T-helper 9 cell (primary cell): ENCODE measurements at places on chromosomes 1 and 21.

GRCh38 chr1:53579221-53580008 lies 120.2 kb downstream of the DMRTB1 start:
- no peak for DNase-seq

DNA sequence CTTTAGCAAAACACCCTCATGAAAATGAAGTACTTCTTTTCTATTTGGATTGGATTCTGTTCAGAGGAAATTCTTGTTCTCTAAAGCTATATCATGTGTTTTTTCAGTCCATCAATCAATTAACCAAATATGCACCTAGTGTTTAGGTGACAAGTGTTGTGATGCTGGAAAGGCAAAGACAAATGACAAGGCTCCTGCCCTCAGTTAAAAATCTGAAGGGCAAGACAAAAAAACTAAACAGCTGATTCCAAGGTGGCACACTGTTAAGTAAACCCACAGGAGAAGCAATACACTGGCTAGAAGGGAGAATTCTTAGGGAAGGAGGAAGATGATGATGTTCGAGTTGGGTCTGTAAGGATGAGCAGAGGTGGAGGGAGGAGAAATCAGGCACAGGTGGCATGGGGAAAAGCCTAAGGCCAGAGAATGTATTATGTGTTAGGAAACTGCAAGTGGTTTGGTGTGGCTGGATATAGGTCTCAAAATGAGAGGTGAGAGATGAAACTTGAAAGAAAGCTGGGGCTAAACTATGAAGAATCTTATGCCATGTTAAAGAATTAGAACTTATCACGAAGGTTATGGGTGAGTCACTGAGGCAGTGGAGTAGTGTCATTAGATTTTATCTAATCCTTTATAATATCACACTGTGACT lies 51.8 kb upstream of the GFI1 start:
- no peak for DNase-seq

DNA sequence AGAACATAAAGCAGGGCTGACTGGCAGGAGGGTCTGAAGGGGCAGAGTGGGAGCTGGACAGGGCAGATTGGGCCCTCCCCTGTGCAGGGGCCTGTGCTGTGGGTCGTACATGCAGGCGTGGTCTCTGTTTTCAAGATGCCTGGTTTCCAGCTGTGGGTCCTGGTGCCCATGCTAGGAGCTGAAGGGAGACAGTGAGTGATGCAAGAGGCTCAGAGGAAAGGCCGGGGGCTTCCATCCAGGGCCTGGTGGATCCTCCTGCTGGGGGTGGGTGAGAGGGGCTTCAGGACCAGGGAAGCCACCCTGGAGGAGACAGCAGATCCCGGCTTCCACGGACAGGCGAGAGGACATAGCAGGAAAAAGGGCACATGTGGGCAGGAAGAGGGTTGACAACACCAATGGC lies 349.0 kb upstream of the VAMP3 start:
- DNase-seq: no peak

DNA sequence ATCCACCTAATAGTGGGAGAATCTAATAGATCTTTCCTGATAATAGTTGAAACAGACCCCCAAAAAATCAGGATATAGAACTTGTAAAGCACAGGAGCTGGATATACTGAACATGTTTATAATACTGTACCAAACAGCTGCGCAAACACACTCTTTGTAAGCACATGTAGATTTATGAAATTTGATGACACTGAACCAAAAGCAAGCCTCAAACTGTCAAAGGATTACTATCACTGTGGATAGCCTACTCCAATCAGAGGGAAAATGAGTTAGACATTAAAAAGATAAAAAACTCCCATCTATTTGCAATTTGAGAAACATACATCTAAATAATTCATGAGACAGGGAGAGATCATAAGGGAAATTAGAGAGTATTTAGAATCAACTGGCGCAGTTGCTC lies 26.1 kb downstream of the RCAN3 start:
- no peak for DNase-seq

GRCh38 chr1:59108481-59109317 lies 188.2 kb upstream of the FGGY start:
- no peak for DNase-seq

GRCh38 chr1:214997685-214998084 lies 84.9 kb upstream of the KCNK2 start:
- DNase-seq: no peak

DNA sequence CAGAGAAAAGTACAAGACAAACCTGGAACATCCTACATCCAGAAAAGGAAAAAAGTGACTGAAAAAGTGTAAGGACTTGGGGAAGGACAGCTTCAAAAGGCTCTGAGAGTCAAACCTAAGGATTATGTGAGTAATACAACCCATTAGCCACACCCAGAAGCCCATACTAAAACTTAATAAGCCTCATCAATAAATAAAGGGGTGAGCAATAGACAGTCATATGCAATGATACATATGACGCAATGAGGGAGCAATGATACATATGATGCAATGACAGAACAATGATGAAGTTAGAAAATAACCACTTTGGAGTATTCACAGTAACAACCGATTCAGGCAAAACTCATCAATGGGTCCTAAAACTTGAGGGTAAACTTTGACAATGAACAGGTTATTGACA lies 50.1 kb downstream of the BRWD1 start:
- DNase-seq: no peak

DNA sequence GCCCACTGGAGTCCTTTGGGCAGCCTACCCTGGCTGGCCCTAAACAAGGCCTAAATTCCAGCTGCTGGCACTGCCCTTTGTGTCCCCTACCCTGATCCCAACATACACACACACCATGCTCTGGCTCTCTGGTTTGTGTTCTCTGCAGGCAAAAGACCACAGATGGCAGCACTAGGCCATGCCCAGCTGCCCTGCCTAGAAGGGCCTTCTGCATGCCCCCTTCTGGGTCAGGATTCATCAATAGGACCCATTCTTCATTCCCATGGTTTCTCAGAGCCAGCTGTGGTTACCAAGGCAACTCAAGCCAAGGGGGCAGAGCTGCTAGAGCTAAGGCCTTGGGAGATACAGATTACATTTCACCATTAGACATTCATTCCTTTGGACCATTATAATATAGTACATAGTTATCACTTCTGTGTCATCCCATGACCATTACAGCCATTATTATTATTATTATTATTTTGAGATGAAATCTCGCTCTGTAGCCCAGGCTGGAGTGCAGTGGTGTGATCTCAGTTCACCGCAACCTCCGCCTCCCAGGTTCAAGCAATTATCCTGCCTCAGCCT lies 17.5 kb downstream of the ASAP3 start:
- DNase-seq: no peak

DNA sequence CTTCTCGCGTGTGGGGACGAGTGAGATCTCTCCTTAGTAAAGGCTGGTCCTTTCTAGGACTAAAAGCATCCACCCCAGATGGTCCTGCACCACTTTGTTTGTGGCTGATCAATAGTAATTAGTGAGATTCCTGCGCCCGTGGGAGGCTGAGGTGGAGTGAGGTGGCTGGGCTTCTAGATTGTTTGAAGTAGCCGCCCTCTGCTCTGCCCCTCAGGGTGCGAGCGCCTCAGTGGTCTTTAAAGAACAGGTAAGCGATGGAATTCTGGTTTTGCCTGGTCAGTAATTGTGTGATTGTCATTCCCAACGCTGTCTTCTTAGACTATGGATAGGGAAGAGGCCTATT lies 20.7 kb downstream of the PEX14 start:
- DNase-seq: no peak

DNA sequence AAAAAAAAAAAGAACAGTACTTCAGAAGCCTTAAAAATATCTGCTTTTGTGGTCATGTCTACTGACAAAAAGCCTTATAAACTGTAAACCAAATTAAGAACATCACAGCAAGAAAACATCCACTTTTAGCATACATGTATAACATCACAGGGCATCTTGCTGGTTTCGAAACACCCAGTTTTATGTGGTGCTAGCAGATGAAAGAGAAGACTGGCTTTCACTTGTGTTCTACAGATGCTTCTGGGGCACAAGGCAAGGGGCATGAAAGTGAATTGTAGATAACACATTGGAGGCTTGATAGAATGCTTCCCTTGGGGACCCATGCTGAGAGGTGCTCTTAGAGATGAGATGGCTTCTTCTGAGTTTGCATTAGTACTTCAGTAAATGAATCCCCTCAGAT lies 543.7 kb upstream of the PKN2 start:
- DNase-seq: no peak

DNA sequence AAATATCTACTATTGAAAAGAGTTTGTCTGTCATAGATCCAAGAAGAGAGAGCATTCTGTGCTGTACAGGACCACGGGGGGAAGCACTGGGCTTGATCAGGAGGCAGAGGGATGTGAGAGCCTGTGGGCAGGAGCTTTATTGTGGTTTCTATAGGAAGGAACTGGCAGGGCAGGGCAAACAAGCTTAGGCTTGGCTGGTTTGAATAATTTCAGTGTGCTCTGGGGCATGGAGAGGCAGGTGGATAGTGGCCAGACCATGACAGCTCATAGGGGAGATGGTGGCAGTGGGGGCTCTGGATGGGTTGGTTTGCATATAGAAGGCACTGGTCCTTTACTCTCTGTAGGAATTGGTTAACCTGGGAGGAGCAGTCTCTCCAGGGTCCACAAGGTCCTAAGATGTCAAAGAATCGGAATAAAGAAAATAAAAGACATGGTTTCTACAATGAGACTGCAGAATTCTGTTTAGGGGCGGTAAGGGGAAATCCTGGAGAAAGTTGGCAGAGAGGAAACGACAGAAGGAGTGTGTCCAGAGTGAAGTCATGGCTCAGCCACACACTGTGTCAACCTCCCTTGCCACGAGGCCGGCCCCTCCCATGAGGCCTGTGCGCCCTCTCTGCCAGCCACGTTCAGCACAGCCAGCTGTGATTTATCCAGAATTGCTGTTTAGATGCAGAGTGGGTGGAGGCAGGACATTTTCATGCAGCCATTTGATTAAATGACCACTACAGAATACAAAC lies 81.7 kb upstream of the PGBD5 start:
- no peak for DNase-seq

DNA sequence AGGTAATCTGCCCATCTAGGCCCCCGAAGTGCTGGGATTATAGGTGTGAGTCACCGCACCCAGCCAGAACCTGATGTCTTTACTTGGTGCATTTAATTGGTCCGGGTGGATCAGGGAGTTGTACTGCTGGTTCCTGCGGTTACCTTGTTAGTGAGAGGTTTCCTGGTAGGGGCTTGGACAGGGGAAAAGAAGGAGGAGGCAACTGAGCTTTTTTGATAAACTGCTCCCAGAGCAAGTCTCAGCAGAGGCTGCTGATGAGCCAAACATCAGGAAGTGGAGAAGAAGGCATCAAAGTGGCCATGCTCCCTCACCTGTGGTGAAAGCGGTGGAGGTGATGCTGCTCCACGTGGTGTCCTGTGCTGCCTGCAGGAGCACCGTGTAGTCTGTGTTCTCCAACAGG lies 161.5 kb upstream of the KIAA0040 start:
- DNase-seq: no peak

DNA sequence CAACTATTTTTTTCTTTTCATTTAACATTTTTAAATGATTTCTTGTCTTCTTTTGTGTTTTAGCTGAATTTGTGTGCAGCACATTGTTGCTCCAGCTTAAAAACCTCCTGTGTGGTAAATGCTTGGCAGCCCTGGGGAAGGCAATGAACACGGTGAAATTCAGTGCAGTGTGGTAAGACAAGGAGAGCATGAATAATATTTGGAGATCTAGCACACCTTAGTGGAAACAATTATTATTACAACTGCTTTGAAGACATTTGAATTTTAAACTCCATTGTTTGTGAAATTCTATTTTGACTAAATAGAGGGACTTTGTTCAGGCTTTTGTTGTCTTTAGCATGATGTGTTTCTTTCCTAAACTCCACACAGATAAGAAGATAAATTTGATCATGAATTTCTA lies 242.6 kb upstream of the CXADR start:
- DNase-seq: no peak

DNA sequence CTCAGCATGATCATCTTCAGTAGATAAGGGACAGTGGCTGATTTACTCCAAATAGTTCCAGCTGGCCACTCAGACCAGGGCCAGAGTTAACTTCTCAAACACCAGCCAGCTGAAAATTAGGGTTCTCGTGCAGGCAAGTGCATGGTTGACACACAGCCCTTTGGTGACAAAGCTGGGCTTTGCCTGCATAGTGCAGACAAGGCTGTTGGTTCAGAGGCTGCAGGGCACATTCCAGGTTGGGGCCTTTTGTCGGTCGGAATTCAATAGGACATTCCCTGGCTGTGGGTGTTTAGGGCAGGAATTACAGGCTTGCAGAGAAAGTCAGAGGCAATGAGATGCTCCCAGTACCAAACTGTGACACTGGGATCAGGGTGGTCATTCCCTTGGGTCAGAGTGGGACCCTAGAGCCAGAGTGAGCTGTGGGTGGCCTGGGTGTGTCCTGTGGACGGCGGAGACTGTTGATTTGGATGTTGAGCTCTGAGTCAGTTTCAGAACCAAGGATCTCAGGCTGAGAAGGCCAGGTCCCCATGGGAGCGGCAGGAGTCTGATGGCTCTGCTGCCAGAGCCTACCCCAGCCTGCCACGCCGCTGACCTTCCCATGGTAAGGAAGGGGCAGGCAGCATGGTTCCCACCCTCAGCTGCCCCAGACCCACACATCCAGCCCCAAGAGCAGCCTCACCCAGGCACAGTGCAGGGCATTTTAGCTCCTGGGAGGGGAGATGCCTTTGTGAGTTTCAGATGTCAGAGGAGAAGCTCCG lies 56.2 kb downstream of the STUM start:
- DNase-seq: no peak

DNA sequence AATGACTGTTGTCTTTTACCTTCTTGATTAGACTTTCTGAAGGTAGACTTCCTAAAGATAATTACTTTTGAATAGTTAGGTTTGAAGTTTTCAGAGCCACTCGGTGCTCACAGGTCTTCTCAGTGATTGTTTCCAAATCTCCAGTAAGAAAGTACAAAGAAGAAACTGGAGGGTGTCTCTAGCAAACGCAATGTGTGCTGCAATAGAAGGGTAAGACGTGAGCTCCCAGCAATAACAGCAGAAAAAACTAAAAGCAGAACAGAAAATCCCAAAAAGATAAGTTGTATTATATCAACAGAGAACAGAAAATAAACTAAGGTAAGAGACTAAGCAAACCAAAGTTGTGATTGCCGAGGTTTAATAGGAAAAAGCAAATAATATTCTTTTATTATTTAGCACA lies 1.8 kb downstream of the CTTNBP2NL start:
- no peak for DNase-seq
